Endothelial cell of umbilical vein (primary cell): ENCODE measurements at places on chromosomes 4 and X. TPM values are rescaled to one million over a fixed set of nuclear protein-coding genes. Genes with fewer than 3 reads are reported as not detected.

DNA sequence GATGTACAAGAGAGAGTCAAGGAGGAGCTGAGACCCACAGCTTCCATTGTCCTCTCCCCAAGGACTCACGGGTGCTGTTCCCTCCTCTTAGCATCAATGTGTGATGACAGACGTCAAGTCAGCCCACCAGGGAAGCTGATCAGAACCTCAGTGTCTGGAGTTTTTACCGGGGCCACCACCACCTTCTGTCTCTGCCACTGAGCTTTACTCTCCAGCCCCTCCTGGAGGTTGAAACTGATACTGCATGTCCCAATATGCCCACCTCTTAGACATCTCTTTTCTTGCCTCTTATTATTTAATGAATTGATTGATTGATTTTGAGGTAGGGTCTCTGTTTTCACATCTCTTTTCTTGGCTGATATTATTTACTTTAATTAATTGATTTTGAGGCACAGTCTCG is 10.3 kb upstream of the AKAP17A start:
- no peaks in the 10 kb centered on the region for H3K27me3 ChIP-seq
- H3K27ac ChIP-seq = no peak overlapping the region
- no peaks in the 10 kb centered on the region for H3K4me1 ChIP-seq

DNA sequence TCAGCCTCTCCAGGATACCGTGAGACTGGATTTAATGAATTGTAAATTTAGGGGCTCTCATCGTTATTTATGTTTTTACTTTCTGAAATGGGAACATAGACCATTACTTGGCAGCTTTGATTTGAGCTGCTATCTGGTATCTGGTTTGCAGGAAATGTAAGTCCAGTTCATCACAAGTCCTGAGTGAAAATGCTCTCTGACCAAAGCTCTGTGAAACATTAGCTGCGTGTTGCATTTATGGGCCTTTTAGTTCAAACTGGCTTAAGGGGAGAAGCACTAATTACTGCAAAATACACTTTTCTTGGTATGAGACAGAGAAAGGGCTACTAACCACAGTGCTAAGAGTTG is 420 bp downstream of the CC2D2A start:
- H3K27ac ChIP-seq = no peak overlapping the region
- H3K27me3 ChIP-seq = peaks cover 10% of the 10 kb centered on the region
- no peaks in the 10 kb centered on the region for H3K36me3 ChIP-seq
- no peak for DNase-seq
- peak overlapping the region; percentile 44 for H3K4me3 ChIP-seq
- H3K4me1 ChIP-seq = peaks cover 3% of the 10 kb centered on the region

- no peak for DNase-seq
- no peak overlapping the region for H3K4me3 ChIP-seq
- no peak overlapping the region for H3K27ac ChIP-seq
- H3K27me3 ChIP-seq = no peaks in the 10 kb centered on the region
- no peaks in the 10 kb centered on the region for H3K4me1 ChIP-seq
These were observed 882.2 kb downstream of the STIM2 start for GRCh38 chr4:27742816-27743215.

DNA sequence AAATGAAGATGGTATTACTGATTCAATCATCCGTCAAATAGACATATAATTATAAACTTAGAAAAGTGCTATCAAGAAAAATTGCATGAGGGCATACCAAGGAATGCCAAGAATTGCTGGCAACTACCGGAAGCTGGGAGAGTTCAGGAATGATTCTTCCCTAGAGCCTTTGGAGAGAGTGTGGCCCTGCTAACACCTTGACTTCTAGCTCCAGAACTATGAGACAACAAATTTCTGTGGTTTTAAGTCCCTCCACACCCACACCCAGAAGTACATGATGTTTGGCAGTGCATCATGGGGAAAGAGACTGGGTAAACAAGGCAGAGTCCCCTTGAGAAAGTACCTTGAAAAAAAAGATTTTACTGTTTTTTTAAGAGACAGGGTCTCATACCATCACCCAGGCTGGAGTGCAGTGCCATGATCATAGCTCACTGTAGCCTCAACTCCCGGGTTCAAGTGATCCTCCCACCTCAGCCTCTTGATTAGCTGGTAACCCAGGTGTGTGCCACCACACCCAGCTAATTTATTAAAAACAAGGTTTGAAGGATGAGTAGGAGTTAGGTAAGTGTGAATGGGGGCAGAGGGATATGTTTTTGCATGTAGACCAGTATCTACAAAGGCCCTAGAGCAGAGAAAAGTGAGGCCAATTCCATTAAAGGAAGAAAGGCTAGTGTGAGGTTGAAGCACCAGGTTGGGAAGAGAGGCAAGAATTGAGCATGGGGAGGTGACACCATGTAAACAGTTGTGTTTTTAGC is 53.1 kb downstream of the GSX2 start:
- peaks cover 6% of the 10 kb centered on the region for H3K27me3 ChIP-seq
- H3K27ac ChIP-seq = no peak overlapping the region
- no peak for DNase-seq

DNA sequence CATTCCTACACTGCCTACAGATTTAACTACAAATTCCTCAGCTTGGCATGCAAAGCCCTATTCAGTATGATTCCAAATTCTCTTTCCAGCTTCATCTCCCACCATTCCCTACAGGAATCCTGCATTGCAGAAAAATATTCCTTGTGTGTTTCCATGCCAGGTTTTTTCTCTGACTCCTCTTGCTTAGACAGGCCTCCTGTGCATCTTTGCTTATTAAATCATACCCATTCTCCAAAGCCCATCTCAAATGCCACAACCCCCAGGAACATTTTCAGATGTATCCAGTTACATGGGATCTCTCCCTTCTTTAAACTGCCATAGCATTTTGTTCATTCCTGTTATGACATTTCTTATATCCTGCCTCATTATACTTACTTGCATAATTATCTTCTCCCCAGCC is 106.4 kb upstream of the GRIA3 start:
- DNase-seq = no peak
- H3K36me3 ChIP-seq = no peaks in the 10 kb centered on the region
- no peak overlapping the region for H3K27ac ChIP-seq
- H3K27me3 ChIP-seq = no peaks in the 10 kb centered on the region
- no peak overlapping the region for H3K4me3 ChIP-seq

DNA sequence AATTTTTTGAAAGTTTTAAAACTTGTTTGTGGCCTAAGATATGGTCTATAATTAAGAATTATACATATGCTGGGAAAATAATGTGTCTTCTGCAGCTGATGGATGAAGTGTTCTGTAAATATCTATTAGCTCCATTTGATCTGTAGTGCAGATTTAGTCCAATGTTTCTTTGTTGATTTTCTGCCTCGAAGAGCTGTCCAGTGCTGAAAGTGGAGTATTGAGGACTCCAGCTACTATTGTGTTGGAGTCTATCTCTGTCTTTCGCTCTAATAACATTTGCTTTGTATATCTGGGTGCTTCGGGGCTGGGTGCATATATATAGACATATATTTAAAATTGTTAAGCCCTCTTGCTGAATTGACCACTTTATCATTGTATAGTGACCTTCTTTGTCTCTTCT is 2127.3 kb downstream of the PCDH7 start:
- H3K4me3 ChIP-seq = no peak overlapping the region
- no peak overlapping the region for H3K27ac ChIP-seq
- no peaks in the 10 kb centered on the region for H3K4me1 ChIP-seq
- no peak for DNase-seq

DNA sequence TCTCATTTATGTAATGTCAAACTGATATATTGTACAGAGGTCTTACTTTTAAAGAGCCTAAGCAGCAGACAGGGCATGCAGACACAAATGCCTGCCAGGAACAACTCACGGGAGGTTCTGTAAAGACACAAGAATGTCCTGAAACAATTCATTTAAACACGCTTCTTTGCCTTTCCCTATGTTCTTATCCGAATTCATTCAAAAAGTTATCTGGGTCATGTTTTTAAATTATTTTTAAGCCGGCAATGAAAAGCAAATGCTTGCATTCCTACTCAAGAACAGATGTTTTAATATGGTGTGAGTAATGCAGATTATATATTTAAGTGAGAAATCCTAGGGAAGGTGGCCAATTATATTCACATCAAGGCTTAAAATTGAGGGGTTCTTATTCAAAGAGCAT is 192.6 kb downstream of the PDGFC start:
- H3K27me3 ChIP-seq = no peaks in the 10 kb centered on the region
- no peak for DNase-seq
- no peaks in the 10 kb centered on the region for H3K36me3 ChIP-seq
- no peak overlapping the region for H3K4me3 ChIP-seq

DNA sequence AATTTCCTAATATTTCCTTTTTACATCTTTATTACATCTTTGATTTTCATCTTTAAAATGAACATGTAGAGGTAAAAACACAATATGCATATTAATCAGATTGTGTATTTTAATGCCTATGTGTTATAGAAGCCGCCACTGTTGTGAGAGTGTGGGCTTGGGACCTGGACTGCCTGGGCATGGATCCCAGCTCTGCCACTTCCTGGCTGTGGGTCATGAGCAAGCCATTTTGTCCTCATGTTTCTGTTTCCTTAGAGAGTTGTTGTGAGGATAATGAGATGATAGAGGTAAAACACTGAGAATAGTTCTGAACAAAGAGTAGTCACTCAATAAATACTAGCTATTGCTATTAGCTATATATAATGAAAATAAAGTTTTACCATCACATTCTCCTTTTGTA is 38.4 kb upstream of the SCOC start:
- H3K4me3 ChIP-seq = no peak overlapping the region
- no peaks in the 10 kb centered on the region for H3K36me3 ChIP-seq
- no peak for DNase-seq
- H3K4me1 ChIP-seq = no peaks in the 10 kb centered on the region
- no peaks in the 10 kb centered on the region for H3K27me3 ChIP-seq

DNA sequence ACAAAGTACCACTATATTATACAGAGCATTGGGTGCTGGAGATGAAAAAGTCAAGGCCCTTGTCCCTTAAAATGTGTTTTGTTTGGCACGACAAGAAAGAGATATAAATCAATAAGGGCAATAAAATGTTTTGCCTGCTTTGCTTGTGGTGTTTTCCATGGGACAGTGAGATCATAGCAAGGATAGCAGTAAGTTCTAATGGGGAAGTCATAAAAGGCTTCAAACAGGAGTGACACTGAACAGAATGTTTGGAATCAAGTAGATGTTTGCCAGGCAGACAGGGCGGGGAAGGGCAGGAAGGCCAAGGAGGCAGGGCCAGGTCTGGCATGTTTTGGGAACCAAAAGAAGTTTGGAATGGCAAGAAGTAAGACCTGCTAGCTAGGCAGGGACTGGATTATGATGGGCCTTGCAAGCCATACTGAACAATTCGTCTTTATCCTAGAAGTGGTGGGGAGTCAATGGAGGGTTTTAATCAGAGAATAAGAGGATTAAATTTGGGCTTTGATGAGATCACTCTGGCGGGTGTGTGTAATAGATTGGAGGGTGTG is 16.4 kb downstream of the FGF2 start:
- H3K27ac ChIP-seq = no peak overlapping the region
- DNase-seq = no peak
- H3K36me3 ChIP-seq = no peaks in the 10 kb centered on the region
- no peak overlapping the region for H3K4me3 ChIP-seq
- no peaks in the 10 kb centered on the region for H3K27me3 ChIP-seq

DNA sequence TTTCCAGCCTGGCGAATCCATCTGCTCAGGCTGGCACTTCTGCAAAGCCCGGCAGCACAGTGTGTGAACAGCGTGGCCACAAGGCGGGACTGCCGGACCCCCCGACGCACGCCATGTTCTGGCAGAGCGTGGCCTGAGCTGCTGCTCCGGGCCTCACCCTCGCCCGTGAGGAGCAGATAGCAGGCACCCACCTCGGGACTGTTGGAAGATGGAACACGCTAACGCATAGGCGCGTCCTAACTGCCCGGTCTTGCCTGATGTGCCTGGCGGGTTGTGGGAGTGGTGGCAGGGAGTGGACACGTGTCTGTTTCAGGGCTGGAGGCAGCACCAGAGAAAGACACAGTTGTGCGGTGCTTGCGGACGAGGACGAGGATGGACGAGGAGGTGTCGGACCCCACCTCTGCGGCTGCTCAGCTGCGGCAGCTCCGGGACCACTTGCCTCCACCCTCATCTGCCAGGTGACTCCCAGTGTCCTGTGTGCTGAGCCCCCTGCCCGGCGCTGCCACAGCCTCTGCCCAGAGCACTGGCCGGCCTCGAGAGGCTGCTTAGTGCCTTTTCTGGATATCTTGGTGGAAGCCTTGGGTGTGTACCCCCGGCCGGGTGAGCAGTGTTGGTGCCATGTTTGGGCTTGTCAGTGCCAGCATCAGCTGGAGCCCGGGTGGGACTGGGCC is 28.2 kb downstream of the UVSSA start:
- H3K36me3 ChIP-seq = no peaks in the 10 kb centered on the region
- H3K4me3 ChIP-seq = no peak overlapping the region
- H3K27ac ChIP-seq = no peak overlapping the region
- no peaks in the 10 kb centered on the region for H3K4me1 ChIP-seq
- no peak for DNase-seq

- H3K4me3 ChIP-seq = no peak overlapping the region
- H3K4me1 ChIP-seq = no peaks in the 10 kb centered on the region
- no peaks in the 10 kb centered on the region for H3K36me3 ChIP-seq
- H3K27me3 ChIP-seq = no peaks in the 10 kb centered on the region
- H3K27ac ChIP-seq = no peak overlapping the region
- DNase-seq = no peak
These were observed 150.6 kb upstream of the MBNL3 start for GRCh38 chrX:132639446-132639845.

- H3K36me3 ChIP-seq = no peaks in the 10 kb centered on the region
- H3K4me1 ChIP-seq = no peaks in the 10 kb centered on the region
- H3K27me3 ChIP-seq = no peaks in the 10 kb centered on the region
- no peak overlapping the region for H3K4me3 ChIP-seq
These were observed 94.7 kb upstream of the GPM6B start for GRCh38 chrX:13911586-13911985.

GRCh38 chr4:10571909-10572308 is 112.7 kb downstream of the CLNK start:
- no peak overlapping the region for H3K27ac ChIP-seq
- no peak overlapping the region for H3K4me3 ChIP-seq
- peaks cover 5% of the 10 kb centered on the region for H3K27me3 ChIP-seq
- no peaks in the 10 kb centered on the region for H3K4me1 ChIP-seq
- no peaks in the 10 kb centered on the region for H3K36me3 ChIP-seq

DNA sequence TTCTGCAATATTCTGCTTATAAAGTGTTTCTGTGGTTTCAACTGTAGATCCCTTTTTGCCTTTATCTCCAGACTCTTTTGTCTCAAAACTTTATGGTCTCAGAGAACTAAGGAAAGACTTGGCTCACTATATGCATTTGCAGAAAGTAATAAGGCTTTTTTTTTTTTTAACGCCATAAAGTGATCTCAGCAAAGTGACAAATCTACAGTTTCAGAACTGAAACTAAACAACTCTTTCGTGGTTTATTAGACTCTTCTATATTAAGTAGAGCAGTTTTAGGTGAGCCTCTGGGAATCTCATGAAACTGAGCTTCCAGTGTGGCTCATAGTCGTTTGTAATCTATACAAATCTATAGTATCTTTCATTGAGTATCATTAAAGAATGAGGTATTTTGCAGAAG is 15.3 kb downstream of the ATP7A start:
- no peak overlapping the region for H3K27ac ChIP-seq
- no peak overlapping the region for H3K4me3 ChIP-seq
- H3K36me3 ChIP-seq = no peaks in the 10 kb centered on the region
- no peaks in the 10 kb centered on the region for H3K4me1 ChIP-seq
- H3K27me3 ChIP-seq = no peaks in the 10 kb centered on the region
- no peak for DNase-seq

GRCh38 chrX:38166478-38167083 is 54.1 kb downstream of the SRPX start:
- no peak overlapping the region for H3K27ac ChIP-seq
- peak; percentile 26 for DNase-seq
- no peaks in the 10 kb centered on the region for H3K4me1 ChIP-seq
- no peak overlapping the region for H3K4me3 ChIP-seq
- H3K36me3 ChIP-seq = no peaks in the 10 kb centered on the region

Gene ETDB
- total RNA-seq = not detected in 2 replicates

Gene DCAF8L2
- total RNA-seq = 0.15 TPM in 1 of 2 replicates, not detected in the other

Gene CYSLTR1
- total RNA-seq = not detected in 2 replicates
